ENCODE measurements at places on chromosomes 12 and 14.

DNA sequence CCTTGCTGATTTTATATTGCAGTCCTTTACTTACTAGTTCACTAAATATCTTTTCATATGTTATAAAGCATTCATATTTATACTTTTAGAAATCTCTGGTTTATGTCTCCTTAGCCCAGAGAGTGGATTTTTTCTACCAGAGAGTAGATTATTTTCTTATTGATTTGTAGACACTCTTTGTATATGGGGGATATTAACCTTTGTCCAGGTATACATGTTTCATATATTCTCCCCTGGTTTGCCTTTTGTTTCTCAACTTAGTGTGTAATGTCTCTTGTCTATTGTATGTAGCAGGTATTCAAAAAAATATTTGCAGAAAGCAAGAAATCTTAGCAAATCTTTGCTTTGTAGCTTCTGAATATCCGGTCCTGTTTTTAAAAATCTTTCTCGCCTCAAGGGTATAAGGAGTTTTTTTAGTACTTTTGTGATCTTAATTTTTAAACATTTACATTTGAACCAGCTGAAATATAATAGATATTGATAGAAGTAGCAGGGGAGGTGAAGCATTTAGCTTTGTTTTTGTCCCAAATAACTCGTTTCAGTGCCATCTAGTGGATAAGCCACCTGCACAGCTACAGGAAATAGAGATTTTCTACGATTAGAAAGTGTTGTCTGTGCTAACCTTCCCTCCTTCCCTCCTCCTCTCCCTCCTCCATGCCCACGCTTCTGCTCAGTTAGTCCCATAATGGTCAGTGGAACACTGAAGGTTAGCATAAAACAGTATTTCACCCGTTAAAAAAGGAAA, 97.0 kb downstream of the PHETA1 start:
- no peak for DNase-seq

- DNase-seq, result no peak
Measured at GRCh38 chr14:102020058-102020971, 55.9 kb downstream of the DYNC1H1 start.

DNA sequence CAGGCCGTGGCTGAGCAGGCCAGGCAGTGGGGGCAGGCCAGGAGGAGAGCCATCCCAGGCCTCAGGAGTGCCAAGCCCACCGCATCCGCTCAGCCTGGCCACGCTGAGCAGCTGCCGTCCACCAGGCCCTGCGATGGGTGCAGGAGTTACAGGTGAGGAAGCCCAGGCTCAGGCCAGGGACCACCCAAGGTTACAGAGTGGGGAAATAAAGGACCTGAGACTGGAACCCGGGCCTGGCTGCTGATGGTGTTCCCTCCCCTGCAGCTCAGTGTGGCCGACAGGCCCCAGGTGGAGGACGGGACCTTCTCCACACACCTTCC, 49.0 kb upstream of the DIO3 start:
- DNase-seq, result no peak

DNA sequence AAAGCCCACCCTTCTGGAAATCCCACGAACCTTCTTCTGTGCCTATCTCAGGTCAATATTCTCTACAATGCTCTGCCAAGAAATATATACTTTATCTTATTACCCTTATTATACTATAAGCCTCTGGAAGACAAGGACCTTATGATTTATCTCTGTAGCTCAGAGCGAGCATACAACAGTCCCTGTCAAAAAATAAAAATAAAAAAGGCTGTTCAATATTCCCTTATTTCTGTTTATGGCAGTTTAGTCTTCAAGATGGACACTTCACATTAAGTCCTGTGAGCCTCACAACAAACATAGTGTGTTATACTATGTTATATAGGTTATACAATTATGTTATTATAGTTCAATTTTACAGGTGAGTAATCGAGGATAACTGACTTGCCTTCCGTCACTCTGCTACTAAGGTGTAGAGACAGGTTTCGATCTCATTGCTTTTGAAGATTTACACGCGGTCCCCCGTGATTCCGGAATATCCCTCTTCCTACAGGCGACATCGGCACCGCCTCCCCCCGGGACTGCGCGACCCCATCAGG, 562 bp downstream of the EAPP start:
- DNase-seq, result no peak

GRCh38 chr14:65412856-65413738, 567 bp downstream of the FUT8 start:
- peak; percentile 12 for DNase-seq

- DNase-seq, result no peak
Measured at GRCh38 chr14:73325630-73326299, 88.5 kb downstream of the PAPLN start.

DNA sequence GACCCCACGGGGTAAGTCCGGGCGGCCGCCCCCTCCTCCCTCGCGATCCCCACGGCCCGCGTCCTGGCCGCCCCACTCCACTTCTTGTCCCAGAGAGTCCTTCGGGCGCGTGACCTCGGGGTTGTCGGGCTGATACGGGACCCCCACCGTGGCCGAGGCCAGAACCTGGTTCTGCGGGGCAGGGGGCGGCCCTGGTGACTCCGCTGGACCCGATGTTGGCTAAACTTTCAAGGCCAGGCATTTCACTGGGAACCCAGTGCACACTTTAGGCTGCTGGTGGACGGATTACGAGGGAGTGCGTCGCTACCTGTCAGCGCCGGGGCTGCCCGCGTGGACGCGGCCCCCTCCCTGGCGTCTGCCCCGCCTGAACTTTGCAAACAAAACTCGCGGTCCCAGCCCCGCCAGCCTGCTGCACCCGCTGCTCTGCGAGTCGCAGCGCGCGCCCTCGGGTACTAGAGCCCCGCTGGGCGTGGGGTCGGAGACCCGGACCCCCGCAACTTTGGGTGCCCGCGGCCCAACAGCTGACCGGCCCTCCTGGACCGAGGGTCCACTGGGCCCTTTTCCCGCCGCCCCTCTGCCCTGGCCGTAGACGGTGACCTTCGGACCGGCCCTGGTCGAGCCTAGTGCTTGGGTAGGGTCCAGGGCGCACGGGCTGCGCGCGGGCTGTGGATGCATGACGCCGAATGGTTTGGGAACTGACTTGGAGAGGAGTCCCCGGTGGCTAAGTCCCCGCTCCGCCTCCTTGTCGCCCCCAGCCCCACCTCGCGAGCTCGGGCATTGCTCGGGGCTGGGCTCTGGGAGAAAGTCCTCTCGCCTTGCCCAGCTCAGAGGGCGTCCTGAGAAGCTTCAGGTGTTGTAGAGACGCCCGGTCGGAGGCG, 624 bp downstream of the RIN3 start:
- no peak for DNase-seq

DNA sequence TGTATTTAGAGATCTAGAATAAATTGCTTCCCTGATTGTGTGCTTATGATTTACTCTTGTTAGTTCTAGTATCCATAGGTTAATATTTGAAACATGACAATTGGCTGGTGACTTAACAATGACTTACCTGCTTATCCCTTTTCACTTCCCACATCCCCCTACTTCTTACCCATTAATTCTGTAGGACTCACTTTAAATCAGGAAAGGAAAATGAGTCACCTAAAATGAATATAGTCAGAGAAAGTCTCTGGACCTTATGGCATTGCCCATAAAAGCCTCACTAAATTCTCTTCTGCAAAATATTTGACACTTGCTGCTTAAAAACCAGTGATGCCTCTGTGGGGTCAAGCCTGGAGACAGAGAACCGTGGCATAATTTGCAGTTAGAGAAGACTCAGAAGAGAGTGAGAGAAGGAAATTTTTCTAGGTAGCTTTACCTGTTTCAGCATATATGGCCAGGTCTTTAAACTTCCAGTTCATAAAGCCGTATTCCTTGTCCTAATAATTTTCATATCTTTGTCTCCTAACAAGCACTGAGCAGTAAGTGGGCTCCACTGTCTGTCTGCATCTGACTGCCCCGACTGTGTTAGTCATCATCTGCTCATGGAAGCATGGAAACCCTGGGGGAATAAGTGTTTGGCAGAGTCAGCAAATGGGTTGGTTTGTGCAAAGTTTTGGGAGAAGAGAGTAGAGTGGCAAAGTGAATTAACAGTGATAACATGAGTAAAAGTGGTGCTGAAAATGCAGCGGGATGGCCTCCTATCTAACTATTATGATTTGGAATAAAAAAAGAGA, 294.4 kb downstream of the AKAP6 start:
- DNase-seq, result no peak

GRCh38 chr12:80059102-80059501, 40.2 kb upstream of the OTOGL start:
- no peak for DNase-seq

DNA sequence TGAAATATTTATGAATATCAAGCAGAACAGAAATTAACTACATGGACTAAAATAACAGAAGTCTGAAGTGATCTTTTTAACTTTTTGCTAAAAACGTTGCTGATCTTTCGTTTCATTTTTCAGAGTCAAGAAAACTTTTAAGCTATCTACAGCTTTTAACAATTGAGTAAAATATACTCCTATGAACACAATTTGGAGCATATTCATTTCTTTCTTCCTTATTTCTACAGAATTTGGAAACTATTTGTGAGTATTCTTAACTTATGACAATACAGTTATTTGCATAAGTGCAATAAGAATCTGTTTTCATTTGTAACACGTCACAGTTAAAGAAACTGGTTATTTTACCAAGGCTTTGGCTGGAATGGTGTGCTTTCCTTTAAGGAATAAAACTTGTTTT, 21.0 kb upstream of the B4GALNT1 start:
- no peak for DNase-seq

GRCh38 chr12:15541996-15542631, 219.8 kb downstream of the PTPRO start:
- DNase-seq, result no peak

DNA sequence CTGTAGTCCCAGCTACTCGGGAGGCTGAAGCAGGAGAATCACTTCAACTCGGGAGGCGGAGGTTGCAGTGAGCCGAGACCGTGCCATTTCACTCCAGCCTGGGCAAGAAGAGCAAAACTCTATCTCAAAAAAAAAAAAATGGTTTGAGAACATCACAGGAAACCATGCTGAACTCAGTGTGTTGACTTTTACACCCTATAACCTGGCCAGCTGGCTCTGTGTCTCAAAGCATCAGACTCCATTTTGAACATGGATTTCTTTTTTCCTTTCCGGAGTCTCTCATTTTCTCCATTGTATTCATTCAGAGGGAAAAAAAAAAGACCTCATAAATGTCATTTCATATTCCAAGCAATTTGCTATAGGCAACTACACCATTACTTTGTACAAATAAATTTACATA, 63.2 kb upstream of the FOXN3 start:
- DNase-seq, result no peak

DNA sequence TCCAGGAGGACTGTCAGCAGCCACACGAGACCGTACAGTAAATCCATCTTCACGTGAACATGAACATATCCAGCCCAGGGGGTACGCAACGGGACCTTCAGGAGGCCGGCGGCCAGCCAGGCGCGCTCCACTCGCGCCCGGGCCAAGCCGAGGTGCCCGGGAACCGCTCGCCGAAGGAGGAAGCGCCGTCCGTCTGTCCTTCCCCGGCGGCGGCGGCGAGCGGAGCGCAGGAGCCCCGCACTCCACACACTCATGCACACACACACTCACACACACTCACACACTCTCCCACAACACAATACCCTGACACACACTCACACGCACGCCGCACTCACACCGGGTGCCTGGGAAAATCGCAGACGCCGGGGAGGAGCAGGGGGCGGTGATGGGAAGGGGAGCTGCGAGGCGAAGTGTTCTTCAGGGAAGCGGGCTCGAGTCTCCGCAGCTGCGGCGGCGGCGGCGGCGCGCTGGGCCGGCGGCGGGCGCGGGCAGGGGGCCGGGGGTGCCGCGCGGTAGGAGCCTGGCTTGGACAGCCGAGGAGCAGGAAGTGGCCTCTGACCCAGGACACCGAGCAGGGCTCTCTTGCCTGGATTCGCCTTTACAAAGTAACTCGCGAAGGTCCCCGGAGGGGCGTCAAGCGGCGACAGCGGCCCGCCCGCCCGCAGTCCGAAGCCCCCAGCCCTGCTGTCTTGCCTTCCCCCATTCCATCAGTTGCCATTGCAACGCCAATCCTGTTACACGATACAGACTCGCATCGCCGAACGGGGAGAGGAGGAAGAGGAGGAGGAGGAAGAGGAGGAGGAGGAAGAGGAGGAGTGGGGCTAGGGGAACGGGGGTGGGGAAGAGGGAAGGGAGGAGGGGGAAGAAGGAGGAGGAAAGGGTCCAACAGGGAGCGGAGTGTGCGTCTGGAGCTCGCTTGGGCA, 601 bp downstream of the MDGA2 start:
- DNase-seq, result peak; percentile 80

DNA sequence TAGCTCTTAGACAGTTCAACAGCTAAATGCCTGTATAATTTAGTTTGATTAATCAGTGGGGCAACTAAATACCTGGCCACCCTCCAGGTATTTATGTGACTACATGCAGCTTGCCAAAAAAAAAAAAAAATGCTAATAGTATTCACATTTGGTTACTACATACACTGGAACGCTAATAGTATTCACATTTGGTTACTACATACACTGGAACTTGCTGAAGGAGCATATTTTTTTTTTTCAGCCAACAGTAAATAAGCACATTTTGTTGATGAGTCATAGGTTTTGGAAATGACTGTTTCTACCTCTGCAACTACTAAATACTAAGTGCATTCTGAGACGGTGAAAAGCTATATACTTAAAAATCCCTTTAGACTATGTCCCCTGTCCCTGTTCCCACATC, 1172.3 kb downstream of the LRFN5 start:
- DNase-seq, result no peak

DNA sequence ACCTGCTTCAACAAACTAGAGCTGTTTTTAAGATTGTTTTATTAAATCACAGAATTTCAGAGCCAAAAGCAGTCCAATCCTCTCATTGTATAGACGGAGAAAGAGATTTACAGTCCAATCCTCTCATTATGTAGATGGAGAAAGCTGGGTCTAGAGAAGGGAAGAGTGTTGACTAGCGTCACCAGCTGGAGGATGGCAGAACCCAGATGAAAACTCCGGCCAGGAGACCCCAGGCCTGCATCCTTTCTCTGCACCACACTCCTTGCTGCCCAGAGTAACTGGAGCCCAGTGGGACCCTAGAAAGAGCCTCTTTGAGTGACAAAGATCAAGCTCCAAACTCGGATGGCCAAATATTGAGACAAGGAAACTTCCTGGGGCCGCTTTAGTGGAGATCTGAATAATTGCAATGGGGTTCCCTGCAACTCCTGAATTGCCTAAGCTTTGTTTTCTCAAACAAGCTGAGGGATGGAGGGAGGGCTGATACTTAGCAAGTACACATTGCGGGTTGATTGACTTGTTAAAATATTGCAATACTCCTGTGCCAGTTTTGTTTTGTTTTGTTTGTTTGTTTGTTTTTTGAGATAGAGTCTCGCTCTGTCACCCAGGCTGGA, 12.5 kb downstream of the AMDHD1 start:
- no peak for DNase-seq

- DNase-seq, result no peak
Measured at GRCh38 chr14:22976620-22977433, 5.5 kb downstream of the AJUBA start.

- no peak for DNase-seq
Measured at GRCh38 chr12:61523276-61523992, 736.8 kb upstream of the USP15 start.

GRCh38 chr12:45726603-45727300, 2.8 kb upstream of the ARID2 start:
- peak; percentile 57 for DNase-seq
